ENCODE measurements at places on chromosomes 11 and 22. TPM values are rescaled to one million over a fixed set of nuclear protein-coding genes. Genes with fewer than 3 reads are reported as not detected.
A peak's percentile ranks its signal among the peaks of the same experiment; 100 is the strongest.

The USP2 gene
- not detected for total RNA-seq

The FAM227A gene
- total RNA-seq, result 0.20 TPM

The PAAF1 gene
- 20.2 TPM for total RNA-seq

The DDX25 gene
- total RNA-seq, result 0.24 TPM

DNA sequence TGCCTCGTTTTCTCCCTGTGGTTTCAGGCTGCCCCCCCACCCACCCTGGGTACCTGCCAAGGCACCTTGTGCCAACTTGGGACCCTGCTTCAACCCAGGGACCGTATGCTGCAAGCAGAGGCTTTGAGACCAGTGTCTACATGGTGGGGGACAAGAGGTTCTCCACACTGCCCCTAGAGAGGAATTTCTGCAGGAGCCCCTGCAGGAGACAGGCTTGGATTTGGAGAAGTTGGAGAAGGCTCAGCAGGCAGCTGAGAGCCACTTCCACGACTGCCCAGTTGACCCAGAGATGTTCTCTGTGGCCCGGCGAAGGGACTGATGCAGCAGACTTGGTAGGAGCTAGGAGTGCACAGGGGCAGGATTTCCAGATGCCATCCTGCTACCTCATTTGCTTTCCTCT lies 20.1 kb upstream of the NNMT start:
- DNase-seq, result no peak
- H3K27ac ChIP-seq, result no peak overlapping the region
- peaks cover 35% of the 10 kb centered on the region for H3K27me3 ChIP-seq
- no peak overlapping the region for H3K4me3 ChIP-seq

GRCh38 chr22:28716686-28717085 lies 24.9 kb downstream of the CHEK2 start:
- no peaks in the 10 kb centered on the region for H3K27me3 ChIP-seq
- H3K36me3 ChIP-seq, result peaks cover 13% of the 10 kb centered on the region
- H3K27ac ChIP-seq, result no peak overlapping the region
- H3K4me3 ChIP-seq, result no peak overlapping the region

- H3K27me3 ChIP-seq, result peaks cover 13% of the 10 kb centered on the region
- no peaks in the 10 kb centered on the region for H3K36me3 ChIP-seq
- H3K4me3 ChIP-seq, result no peak overlapping the region
- no peak for DNase-seq
- H3K27ac ChIP-seq, result no peak overlapping the region
- peaks cover 6% of the 10 kb centered on the region for H3K4me1 ChIP-seq
These were observed 50.2 kb downstream of the C22orf31 start for GRCh38 chr22:29011240-29012100.

- no peak overlapping the region for H3K4me3 ChIP-seq
- H3K27me3 ChIP-seq, result peaks cover 3% of the 10 kb centered on the region
- H3K36me3 ChIP-seq, result no peaks in the 10 kb centered on the region
- DNase-seq, result no peak
- H3K4me1 ChIP-seq, result no peaks in the 10 kb centered on the region
These were observed 373.2 kb downstream of the DDX10 start for GRCh38 chr11:109037856-109038780.

GRCh38 chr11:73388265-73389133 lies 12.3 kb downstream of the RELT start:
- peak overlapping the region; percentile 89 for H3K27ac ChIP-seq
- H3K4me3 ChIP-seq, result peak overlapping the region; percentile 72
- no peak for DNase-seq
- H3K4me1 ChIP-seq, result peaks cover 76% of the 10 kb centered on the region
- no peaks in the 10 kb centered on the region for H3K27me3 ChIP-seq
- peaks cover 44% of the 10 kb centered on the region for H3K36me3 ChIP-seq

- no peak overlapping the region for H3K27ac ChIP-seq
- DNase-seq, result no peak
- H3K4me1 ChIP-seq, result no peaks in the 10 kb centered on the region
- no peaks in the 10 kb centered on the region for H3K36me3 ChIP-seq
These were observed 342.5 kb downstream of the LRRC4C start for GRCh38 chr11:41116970-41117369.

- H3K27ac ChIP-seq, result peak overlapping the region; percentile 51
- H3K4me3 ChIP-seq, result peak overlapping the region; percentile 21
These were observed 4.0 kb downstream of the ST14 start for GRCh38 chr11:130163346-130164220.

- H3K27me3 ChIP-seq, result no peaks in the 10 kb centered on the region
- H3K4me1 ChIP-seq, result peaks cover 12% of the 10 kb centered on the region
- H3K4me3 ChIP-seq, result no peak overlapping the region
- peaks cover 13% of the 10 kb centered on the region for H3K36me3 ChIP-seq
- DNase-seq, result no peak
These were observed 35.7 kb upstream of the KLHL35 start for GRCh38 chr11:75468534-75469340.

GRCh38 chr11:94400839-94401772 lies at the start of gene GPR83:
Gene GPR83 (minus strand): TSS chr11:94401419. CDS start chr11:94401247, 172 bp downstream.
- peaks cover 46% of the 10 kb centered on the region for H3K27me3 ChIP-seq
- no peak for DNase-seq
- no peak within 1 kb of the TSS for H3K27ac ChIP-seq

DNA sequence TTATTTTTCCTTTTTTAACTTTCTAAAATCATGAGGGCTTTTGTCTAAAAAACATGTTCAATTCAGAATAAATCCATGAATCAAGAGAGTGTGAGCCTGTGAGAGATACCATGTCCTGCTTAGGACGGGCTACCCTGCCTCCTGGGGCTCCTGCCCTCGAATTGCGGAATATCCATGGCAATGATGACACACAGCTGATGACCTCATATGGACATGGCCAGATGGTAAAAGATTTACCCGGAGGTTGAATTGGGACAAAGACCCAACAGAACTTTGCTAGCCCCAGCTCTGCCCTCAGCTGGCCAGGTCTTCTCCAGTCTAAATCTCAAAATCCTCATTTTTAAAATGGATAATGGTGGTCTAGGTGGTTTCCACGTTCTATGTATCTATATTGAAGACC lies 538.1 kb upstream of the API5 start:
- H3K4me1 ChIP-seq, result no peaks in the 10 kb centered on the region
- no peaks in the 10 kb centered on the region for H3K36me3 ChIP-seq
- DNase-seq, result no peak
- no peak overlapping the region for H3K27ac ChIP-seq
- no peak overlapping the region for H3K4me3 ChIP-seq

DNA sequence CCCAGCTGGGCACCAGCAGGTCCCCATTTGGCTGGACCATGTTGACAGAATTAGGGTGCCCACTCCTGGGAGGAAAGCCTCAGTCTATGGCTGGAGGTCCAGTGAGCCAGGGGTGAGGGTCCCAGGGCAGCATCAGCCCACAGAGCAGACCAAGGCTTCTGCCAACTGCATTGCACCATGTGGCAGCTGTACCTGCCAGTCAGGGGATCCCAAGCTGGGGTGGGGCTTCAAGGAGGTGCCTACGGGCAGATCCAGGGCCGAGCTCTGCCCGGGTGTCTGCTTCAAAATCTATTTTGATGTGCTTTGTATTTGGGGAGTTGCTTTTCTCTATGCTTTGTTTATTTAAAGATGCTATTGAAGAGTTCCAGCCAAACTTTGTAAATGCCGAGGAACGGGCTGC lies 10.4 kb downstream of the GP1BB start:
- no peak overlapping the region for H3K4me3 ChIP-seq
- H3K27me3 ChIP-seq, result peaks cover 2% of the 10 kb centered on the region
- no peaks in the 10 kb centered on the region for H3K36me3 ChIP-seq
- no peak overlapping the region for H3K27ac ChIP-seq
- no peak for DNase-seq

DNA sequence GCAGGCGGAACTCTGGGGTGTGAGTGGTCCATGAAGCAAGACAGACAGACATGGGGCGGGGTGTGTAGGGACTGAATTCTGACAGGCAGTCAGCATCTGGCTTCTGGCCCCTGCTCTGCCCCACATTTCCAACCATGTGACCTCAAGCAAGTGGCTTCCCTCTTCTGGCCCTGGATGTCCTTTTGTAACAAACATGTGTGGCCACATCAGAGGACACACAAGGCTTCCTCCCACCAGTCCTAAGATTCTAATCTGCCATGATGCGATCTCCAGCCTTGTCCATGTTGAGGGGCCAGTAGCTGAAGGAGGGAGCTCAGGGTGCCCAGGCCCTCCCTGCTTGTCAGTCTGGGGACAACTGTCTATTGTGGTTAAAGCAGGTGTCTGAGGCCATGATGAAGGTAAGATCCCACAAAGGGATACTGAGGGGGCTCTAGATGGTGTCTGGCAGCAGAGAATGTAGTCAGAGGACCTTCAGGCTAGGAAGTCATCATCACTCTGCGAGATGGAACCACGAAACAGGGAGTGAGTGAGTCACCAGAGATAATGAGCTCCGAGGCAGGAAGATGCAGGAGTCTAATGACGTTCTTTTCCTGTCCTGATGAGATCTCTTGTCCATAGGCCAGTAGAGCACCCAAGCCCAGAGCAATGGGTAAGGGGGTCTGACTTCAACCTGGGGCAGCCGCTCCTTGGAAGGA lies 27.4 kb downstream of the DRD2 start:
- H3K27ac ChIP-seq, result no peak overlapping the region
- H3K36me3 ChIP-seq, result no peaks in the 10 kb centered on the region
- no peak overlapping the region for H3K4me3 ChIP-seq
- no peak for DNase-seq

- H3K27me3 ChIP-seq, result peaks cover 11% of the 10 kb centered on the region
- no peak for DNase-seq
- H3K27ac ChIP-seq, result no peak within 1 kb of the TSS
- no peaks in the 10 kb centered on the region for H3K4me1 ChIP-seq
- H3K36me3 ChIP-seq, result no peaks in the 10 kb centered on the region
These were observed at the start of gene OR4B1 for GRCh38 chr11:48216510-48216909. Gene OR4B1 (plus strand): TSS chr11:48216810. CDS start chr11:48216810, 0 bp downstream.

GRCh38 chr11:35089666-35090065 lies 49.3 kb upstream of the CD44 start:
- H3K4me1 ChIP-seq, result peaks cover 61% of the 10 kb centered on the region
- no peaks in the 10 kb centered on the region for H3K36me3 ChIP-seq
- peak overlapping the region; percentile 67 for H3K4me3 ChIP-seq

GRCh38 chr11:95562196-95562921 lies 227.2 kb downstream of the FAM76B start:
- no peak for DNase-seq
- no peaks in the 10 kb centered on the region for H3K27me3 ChIP-seq
- no peaks in the 10 kb centered on the region for H3K36me3 ChIP-seq
- H3K4me3 ChIP-seq, result no peak overlapping the region

DNA sequence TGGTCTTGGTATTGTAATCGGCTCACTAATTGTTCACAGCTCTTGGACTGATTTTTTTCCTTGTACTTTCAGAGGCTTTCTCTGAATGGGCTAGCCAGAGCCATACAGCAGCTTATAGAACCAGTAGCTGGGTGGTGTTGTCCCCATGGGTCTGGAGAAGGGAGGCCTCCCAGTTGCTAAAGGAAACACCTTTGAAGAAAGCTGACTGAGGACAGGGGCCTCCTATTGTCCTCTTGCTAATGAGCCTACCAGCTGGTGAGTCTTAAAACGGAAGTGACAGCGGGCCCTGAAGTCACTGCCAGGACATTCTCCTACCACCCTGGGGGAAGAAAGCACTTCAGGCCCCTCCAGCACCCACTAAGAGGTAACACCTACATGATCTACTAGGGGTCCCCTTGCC lies 9.9 kb downstream of the FADS3 start:
- peak overlapping the region; percentile 58 for H3K4me3 ChIP-seq
- no peak for DNase-seq
- H3K36me3 ChIP-seq, result peaks cover 20% of the 10 kb centered on the region
- H3K27ac ChIP-seq, result peak overlapping the region; percentile 93
- H3K27me3 ChIP-seq, result no peaks in the 10 kb centered on the region
- H3K4me1 ChIP-seq, result peaks cover 49% of the 10 kb centered on the region

DNA sequence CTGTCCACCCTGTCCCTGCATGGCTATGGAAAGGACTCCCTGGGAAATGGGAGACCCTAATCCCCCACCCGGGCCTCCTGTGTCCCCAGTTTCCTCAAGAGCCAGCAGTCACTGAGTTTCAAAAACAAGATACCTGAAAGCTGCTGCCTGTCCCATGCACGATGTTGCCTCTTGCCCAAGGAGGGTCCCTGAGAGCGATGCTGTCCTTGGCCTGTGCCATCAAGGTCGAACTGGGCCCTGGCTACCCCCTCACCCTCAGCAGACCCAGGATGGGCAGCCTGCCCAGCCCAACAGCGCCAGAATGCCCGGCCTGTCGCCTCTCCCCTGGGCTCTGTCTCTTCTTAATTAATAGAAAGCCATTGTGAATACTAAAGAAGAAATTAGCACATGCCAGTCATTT lies 104.5 kb upstream of the LMO1 start:
- no peak for DNase-seq
- no peaks in the 10 kb centered on the region for H3K4me1 ChIP-seq
- H3K36me3 ChIP-seq, result no peaks in the 10 kb centered on the region
- H3K27ac ChIP-seq, result no peak overlapping the region
- no peaks in the 10 kb centered on the region for H3K27me3 ChIP-seq
- no peak overlapping the region for H3K4me3 ChIP-seq

DNA sequence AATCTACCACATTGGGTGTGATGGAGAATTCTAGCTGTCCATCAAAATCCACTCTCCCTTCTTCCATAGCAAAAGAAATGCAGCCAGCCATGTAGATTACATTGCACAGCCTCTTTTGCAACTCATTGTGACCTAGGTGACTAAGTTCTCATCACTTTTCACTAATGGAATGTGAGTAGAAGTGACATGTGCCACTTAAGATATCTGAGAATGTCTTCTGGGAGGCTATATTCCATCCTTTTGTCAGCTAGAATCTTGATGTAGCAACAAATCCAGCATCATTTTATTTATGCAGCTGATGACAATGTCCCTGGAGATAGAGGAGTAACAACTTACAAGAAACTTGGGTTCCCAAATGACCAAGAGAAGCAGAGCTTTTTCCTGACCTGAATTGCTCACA lies 61.5 kb upstream of the API5 start:
- peaks cover 4% of the 10 kb centered on the region for H3K27me3 ChIP-seq
- no peaks in the 10 kb centered on the region for H3K4me1 ChIP-seq
- no peak overlapping the region for H3K4me3 ChIP-seq

- no peak overlapping the region for H3K4me3 ChIP-seq
- H3K36me3 ChIP-seq, result no peaks in the 10 kb centered on the region
- no peak overlapping the region for H3K27ac ChIP-seq
- no peaks in the 10 kb centered on the region for H3K27me3 ChIP-seq
These were observed 331.4 kb upstream of the RAG2 start for GRCh38 chr11:36929401-36929800.

GRCh38 chr11:124194293-124195188 lies 11.4 kb downstream of the OR10D3 start:
- no peak for DNase-seq
- H3K27me3 ChIP-seq, result peaks cover 2% of the 10 kb centered on the region
- H3K27ac ChIP-seq, result no peak overlapping the region

DNA sequence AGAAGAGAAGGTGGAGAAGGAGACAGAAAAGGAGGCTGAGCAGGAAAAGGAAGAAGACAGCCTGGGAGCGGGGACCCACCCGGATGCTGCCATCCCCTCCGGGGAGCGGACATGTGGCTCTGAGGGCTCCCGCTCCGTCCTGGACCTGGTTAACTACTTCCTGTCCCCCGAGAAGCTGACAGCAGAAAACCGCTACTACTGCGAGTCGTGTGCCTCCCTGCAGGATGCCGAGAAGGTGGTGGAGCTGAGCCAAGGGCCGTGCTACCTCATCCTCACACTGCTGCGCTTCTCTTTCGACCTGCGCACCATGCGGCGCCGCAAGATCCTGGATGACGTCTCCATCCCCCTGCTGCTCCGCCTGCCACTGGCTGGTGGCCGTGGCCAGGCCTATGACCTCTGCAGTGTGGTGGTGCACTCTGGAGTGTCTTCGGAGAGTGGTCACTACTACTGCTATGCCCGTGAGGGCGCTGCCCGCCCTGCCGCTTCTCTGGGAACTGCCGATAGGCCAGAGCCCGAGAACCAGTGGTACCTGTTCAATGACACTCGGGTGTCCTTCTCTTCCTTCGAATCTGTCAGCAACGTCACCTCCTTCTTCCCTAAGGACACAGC lies 21.4 kb downstream of the USP35 start:
- no peaks in the 10 kb centered on the region for H3K4me1 ChIP-seq
- H3K4me3 ChIP-seq, result no peak overlapping the region
- peaks cover 11% of the 10 kb centered on the region for H3K36me3 ChIP-seq
- H3K27me3 ChIP-seq, result no peaks in the 10 kb centered on the region
- no peak overlapping the region for H3K27ac ChIP-seq
- no peak for DNase-seq

All from activated B cell treated with CpG ODN at 0.5 μM for 24 hours (primary cell).